Midbrain (tissue), 1 donor: ENCODE measurements at places on chromosomes 5 and 9.

DNA sequence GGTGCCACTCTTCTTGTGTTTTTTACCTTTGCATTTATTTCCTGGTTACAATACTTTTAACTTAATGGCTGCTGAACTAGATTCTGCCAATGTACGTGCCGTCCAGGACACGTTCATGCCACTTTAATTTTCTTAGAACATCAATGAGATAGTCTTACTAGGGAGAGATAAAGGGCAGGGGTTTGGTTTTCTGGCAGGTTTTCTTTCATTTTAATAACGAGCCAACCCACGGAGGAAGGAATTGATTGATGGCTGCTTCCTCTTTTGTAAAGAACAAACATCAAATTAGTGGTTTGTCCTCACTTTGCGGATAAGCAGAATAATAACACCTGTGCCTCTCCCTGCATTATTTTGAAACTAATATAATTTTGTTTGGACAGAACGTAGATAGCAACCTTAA is 135.7 kb downstream of the DOCK8 start:
- no peak for DNase-seq

- no peak for DNase-seq
Observed at GRCh38 chr5:159581502-159582249, 251.4 kb upstream of the IL12B start.

- DNase-seq: no peak
Observed at GRCh38 chr5:158877124-158877581, 222.6 kb downstream of the EBF1 start.

GRCh38 chr5:51958473-51958872 is 575.2 kb downstream of the ISL1 start:
- no peak for DNase-seq

- DNase-seq: no peak
Observed at GRCh38 chr9:111144741-111145140, 106.5 kb upstream of the LPAR1 start.

DNA sequence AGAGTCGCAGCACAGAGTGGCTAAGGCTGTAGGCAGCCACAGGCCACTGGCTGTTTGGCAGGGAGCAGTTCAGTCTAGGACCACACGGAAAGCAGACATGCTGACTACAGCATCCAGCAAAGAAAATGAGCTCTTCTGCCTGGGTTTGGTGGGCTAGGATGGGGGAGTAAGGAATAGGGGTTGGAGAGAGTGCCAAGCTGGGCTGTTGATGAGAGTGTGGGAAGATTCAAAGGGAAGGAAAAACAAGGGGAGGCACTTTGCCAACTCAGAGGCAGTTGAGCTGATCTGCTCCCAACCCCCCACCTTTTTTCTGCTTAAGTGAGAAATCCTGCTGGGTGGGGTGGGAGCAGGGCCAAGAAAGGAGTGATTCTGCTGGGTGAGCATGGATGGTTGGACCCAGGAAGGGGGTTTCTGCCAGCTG is 35.9 kb downstream of the SVEP1 start:
- DNase-seq: no peak

DNA sequence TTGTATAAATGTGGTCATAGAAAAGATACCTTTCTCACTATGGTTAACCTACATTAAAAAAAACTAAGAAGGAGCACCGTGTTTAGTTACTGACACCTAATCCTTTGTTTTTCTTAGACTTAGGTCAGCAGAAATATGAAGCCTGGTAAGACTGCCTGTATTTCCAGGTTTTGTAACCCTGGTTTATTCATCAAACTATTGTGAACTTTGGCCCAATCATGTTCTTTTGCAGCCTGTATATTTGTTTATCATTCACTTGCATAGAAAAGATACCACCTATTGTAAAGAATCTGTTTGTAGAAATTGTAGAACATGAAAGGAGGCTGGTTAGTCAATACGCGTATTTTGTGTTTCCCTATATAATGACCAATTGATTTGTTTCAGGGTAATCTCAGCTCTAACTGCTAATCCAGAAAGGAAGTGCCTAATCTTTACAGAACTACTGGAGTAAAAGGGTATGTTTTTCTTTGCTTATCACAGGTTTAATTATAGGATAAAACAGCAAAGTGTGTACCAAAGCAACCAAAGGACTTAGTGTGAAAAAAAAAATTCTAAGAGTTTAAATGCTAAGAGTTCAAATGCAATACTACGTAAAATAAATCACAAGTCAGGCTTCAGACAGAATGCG is 103.6 kb downstream of the LURAP1L start:
- DNase-seq: no peak

DNA sequence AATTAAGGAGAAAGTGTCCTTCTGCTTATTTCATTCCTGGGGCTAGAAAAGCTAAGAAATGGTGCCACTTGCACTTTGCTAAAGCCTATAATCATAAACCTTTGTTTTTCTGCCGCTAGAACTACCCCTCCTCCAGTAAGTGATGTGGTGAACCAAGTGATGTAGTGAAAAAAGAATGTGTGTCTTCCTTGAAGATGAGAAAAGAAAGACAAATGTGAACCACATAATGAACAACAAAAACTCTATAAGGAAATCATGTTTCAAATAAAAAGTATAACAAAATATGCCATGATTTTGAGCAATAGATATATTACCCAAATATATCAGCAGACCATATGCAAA is 179.0 kb upstream of the SGCD start:
- no peak for DNase-seq

GRCh38 chr5:66629446-66629845 is 33.3 kb downstream of the MAST4 start:
- no peak for DNase-seq

DNA sequence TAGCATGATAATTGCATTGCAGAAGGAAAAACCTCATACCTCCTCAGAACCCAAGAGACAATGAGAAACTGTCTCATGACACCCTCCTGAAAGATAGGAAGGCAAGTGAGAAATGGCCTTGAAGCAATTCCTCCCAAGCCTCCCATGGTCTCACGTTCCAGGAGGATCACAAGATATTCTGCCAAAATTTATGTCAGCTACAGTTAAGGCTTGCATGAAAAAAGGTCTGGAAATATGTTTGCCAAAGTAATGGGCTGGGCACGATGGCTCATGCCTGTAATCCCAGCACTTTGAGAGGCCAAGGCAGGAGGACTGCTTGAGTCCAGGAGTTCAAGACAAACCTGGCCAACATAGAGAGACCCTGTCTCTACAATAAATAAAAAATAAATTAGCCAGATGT is 12.6 kb upstream of the HOMER1 start:
- DNase-seq: no peak

DNA sequence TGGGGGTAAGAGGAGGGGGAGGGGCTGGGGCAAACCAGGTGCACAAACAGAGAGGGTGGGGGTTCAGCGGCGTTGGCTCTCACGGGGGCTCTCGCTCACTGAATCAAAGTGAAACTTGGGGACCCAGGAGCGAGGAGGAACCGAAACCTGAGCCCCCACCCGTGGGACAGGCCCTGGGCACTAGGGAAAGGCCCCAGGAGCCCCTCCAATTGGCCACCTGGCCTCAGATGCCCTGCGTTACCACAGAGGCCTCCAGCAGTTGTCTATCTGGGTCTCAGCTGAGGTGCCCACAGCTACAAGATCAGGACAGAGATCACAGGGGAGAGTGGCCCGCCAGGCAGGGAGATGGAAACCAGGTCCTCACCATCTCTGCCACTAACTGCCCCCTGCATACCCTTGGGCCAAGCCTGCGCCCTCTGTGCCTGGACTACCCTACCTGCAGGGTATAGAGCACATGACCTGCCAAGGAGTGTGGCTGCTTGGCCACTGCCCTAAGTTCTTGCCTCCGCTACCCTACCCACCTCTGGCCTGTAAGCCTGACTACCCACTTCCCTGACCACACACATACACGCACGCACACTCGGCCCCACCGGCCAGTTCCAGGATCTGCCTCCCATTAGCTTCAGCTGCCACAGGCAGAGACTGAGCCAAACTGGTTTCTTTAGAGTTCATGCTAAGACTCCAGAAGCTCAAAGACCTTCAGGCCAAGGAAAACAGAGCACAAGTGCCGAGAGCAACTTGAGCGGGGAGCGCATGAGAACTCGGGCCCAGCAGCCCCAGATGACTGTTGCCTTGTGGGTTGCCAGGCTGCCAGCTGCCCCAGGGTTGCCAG is 39.9 kb downstream of the PAX5 start:
- DNase-seq: no peak

DNA sequence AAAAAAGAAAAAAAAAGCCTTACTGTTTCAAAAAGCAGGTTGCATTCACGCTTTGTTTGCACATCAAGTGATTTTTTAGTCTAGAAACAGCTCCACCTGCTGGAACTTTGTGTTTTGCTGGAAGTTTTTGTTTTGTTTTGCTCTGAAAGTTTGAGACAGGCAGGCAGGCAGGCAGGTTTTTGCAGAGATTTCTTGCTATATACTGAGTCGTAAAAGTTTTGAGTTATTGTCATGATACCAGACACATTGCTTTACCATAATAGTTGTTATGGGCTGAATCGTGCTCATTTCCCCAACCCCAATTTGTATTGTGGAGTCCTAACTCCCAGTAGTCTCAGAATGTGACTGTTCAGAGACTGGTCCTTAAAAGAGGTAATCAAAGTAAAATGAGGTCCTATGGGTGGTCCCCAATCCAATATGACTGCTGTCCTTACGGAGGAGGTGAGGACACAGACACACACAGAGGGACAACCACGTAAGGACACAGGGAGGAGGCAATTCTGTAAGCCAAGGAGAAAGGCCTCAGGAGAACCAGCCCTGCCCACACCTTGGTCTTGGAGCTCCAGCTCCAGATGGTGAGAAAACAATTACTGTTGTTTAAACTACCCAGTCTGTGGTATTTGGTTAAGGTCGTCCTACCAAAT is 20.9 kb downstream of the OR2Y1 start:
- DNase-seq: peak; percentile 17

- no peak for DNase-seq
Observed at GRCh38 chr9:23559522-23559921, 266.5 kb downstream of the ELAVL2 start.

DNA sequence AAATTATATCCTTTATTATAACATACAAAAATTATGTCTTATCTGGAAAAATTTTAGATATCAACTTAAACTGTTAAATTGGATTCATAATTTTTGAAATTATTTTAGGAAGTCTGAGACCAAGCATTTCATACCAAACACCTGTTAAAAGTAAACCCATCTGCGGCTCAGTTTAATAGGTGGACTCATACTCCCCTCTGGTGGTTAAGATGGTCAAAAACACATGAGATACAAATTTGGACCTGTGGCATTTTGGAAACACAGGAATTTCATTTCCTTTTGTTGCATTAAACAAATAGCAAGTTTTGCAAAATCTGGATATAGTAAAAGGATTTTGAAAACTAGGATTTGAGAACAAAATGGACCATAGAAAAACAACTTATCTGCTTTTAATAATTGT is 53.7 kb downstream of the RGMB start:
- DNase-seq: peak; percentile 1

- DNase-seq: no peak
Observed at GRCh38 chr5:27217155-27217956, 179.0 kb upstream of the CDH9 start.

GRCh38 chr5:52997424-52997823 is 8.3 kb downstream of the ITGA2 start:
- peak; percentile 91 for DNase-seq

DNA sequence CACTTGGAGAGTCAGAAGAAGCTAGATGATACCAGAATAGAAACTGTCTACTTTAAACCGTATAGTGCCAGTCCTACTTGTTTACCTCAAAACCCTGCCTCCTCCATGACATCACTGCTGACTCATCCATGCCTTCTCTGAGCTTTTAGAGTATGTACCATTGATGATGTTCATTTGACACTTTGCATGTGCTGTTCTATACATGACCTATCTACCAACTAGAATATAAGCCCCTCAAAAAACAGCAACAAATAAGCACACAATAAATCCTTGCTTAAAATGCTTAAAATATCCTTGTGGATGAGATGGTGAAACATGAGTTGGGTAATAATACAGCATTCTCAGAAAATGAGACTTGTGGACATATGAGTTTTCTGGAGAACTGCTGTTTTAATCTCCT is 2.6 kb downstream of the CTNNAL1 start:
- DNase-seq: no peak

GRCh38 chr9:137777761-137778160 is 99.8 kb upstream of the CACNA1B start:
- DNase-seq: no peak

DNA sequence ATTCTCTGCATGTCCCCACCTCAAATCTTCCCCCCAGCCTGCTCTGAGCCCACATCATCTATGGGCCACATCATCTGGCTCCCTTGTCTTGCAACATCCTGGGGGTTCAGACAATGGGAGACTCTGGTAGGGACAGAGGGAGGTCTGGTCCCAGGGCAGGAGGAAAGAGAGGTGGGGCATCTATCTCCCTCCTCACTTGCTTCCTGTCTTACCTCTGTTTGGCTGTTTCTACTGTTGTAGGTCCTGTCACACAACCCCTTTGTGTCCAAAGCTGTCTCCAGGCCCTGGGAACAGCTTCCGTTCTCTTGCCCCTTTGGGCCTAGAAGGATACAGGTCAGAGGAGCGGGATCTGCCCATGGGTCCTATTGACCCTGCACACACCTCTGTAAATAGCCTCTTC is 227.2 kb downstream of the NSG2 start:
- DNase-seq: no peak

- no peak for DNase-seq
Observed at GRCh38 chr9:91589101-91589553, 165.5 kb upstream of the NFIL3 start.

DNA sequence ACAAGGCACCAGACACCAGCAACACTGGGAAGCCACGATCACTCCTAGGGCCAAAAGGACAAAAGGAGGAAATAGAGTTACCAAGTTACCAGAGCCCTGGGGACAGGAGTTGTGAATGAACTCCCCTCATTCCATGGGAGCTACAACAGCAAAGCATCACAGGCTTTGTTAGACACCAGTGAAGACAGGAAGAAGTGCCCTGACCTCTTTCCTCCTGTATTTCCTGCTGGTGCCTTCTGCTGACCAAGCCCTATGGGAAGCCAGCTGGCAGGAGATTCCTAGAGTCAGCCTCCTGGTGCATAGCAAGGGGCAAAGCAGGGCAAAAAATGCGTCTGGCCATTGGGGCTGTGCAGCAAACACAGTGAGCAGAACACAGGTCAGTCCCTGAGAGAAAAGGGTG is 374.7 kb downstream of the ZSWIM6 start:
- peak; percentile 13 for DNase-seq

- no peak for DNase-seq
Observed at GRCh38 chr9:19221326-19221725, 9.2 kb upstream of the DENND4C start.

DNA sequence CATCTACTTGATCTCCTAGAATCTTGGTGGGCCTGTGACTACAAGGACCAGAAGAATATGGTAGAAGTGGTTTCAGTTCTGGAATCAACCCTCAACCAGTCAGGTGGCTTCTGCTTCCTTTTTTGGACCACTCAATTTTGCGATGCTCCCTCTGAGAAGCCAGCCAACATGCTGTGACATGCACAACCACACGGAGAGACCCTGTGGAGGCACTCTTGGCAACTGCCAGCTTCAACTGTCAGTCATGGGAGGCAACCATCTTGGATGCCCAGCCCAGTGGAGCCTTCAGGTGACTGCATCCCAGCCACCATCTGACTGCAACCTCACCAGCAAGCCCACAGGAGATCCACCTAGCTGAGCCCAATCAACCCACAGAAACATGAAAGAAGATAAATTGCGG is 137.3 kb downstream of the FAM114A2 start:
- no peak for DNase-seq

GRCh38 chr5:28014779-28015178 is 976.4 kb upstream of the CDH9 start:
- DNase-seq: no peak

GRCh38 chr5:169142264-169142970 is 158.5 kb downstream of the SLIT3 start:
- DNase-seq: no peak

- DNase-seq: no peak
Observed at GRCh38 chr9:133111808-133112662, 9.0 kb downstream of the RALGDS start.
